Head of caudate nucleus (tissue), 42 donors: ENCODE measurements at places on chromosomes 7 and 10.

GRCh38 chr7:112866424-112866823, 76.2 kb upstream of the TMEM168 start:
- DNase-seq = no peak

DNA sequence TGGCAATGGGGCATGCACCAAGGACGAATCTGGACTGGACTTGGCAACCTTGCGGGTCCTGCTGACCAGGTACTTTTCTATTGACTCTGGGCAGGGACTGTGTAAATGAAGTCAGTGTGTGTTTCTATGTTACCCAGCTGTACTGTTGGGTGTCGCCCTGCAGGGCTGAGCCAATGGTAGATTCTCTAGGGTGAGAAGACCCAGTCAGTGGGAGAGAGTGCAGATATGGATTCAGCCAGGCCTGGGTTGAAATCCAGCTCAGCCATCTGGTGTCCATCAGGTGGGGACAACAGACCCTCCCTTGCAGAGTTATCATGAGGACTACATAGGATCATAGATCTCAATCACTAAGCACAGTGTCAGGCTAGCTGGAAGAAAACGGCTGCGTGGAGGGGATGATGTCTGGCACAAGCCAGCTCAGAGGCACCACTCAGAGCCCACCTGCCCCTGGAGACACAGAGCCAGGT, 4.9 kb upstream of the PPIF start:
- no peak for DNase-seq

GRCh38 chr7:33921216-33921938, 16.0 kb downstream of the BMPER start:
- no peak for DNase-seq

GRCh38 chr10:85612833-85613232, 753.8 kb downstream of the GRID1 start:
- no peak for DNase-seq

- DNase-seq = no peak
Observed at GRCh38 chr7:106590209-106590816, 70.6 kb downstream of the CCDC71L start.

DNA sequence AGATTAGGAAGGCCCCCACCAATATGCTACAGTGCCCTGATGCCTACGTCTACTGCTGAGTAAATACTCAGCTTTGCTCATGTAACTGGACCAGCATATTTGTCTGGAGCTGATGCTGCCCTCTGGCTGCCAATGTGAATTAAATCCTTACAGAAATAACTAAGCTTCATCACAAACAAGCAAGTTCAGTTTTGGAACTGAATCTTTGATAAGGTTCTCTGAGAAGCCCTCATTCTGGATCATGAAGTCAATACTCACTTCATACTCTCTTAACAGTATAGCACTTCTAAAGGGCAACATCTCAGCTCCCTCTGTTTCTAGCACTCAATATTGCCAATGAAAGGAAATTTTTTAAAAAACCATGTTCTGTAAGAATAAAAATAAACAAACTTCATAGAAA, 246.7 kb downstream of the ETV1 start:
- DNase-seq = peak; percentile 57

DNA sequence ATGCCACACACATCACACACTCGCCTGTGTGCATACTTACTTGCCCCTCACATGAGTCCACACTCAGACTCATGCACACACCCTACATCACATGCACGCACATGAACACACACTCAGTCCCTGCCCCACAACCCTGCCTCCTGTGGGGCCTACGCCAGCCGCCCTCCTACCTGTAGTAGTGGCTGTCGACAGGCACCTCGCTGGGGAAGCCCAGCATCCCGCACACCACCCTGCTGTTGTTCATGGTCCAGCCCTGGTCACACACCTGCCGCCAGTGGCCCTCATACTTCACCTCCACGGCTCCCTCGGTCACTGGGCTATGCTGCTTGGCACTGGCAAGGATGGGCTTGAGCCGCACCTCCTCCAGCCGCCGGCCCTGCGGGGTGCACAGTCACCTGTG, 7.2 kb downstream of the LOXL4 start:
- no peak for DNase-seq

GRCh38 chr10:32050177-32050576, 6.0 kb downstream of the KIF5B start:
- no peak for DNase-seq

- DNase-seq = no peak
Observed at GRCh38 chr10:33066558-33067236, 108.7 kb upstream of the ITGB1 start.
